ENCODE measurements at places on chromosomes 4 and X.

DNA sequence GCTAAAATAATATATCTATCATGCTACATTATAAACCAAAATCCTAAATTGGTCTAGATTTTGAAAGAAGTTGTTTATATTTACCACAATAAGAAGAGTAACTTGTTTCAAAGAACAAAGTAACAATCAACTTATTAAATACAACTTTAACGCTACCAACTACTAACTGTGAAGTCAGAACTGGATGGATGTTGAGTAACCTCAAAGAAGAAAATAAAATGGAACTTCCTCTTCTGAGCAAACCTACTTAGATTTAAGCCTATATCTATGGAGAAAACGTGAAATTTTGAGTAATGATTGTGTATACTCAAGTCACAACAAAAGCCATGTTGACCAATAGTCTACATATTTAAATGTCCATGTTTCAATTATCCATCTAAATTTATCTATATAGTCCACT, 25.7 kb downstream of the SH3RF1 start:
- DNase-seq, result no peak

- peak; percentile 60 for DNase-seq
Observed at GRCh38 chrX:86002076-86002896, 45.1 kb downstream of the CHM start.

- no peak for DNase-seq
Observed at GRCh38 chr4:157983300-157983699, 189.5 kb downstream of the GASK1B start.

- no peak for DNase-seq
Observed at GRCh38 chr4:29717287-29718057, 1002.7 kb upstream of the PCDH7 start.

DNA sequence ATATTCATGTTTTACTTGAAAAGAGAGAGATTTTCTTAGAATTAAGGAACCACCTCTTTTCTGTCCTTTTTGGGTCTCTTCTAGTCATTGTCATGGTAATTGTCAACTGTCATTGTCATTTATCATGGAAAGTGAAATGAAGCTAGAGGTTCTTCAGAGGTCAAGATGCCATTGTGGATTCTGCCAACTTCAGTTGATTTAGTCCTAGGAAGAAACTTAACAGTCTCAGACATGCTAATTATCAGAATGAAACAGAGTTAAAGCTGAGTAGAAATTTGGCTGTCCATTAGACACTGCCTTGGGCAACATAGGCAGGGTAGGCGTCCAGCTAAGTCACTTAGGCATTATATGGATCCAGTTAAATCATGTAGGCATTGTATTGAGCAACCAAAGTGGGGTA, 796.1 kb upstream of the ADGRL3 start:
- no peak for DNase-seq

GRCh38 chr4:37754410-37755185, 68.4 kb upstream of the RELL1 start:
- no peak for DNase-seq

DNA sequence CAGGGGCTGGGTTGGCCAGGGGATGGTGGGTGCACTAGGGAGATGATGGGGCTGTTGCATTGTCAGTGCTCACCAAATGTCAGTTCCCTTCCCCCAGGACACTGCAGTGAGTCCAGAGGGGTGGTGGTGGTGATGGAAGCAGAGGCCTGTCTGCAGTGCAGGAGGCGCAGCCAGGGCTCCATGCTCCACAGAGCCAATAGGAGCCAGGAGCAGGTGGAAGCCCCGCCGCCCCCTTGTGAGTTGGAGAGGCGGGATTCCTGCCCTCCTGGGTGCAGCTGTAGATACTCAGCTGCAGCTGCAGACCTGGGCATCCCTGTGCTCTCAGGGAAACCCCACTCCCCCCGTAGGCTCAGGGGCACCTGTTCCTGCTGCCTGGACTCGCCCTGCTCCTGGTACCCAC, 284.7 kb downstream of the EVC2 start:
- no peak for DNase-seq

GRCh38 chr4:119543779-119544178, 84.8 kb downstream of the PDE5A start:
- no peak for DNase-seq
